ENCODE measurements at places on chromosomes 6 and 20.

DNA sequence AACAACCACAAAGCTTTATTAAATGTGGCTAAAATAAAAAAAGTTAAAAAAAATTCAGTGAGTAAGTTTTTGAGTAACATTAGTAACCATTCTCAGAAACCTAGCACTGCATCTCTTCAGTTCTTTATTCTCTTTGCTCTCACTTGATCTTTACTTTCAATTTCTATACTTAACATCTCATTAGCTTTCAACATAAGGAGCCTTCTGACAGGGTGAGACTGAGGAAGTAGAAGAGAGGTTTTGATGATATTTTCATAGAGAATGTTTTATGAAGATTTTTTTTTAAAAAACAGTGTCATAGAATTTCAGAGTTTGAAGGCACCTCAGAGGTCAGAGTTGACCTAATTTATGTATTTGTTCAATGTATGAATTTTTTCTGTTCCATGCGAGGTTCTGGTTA, 60.8 kb downstream of the FAM83B start:
- DNase-seq, result no peak

GRCh38 chr6:5020142-5020541, 16.3 kb upstream of the RPP40 start:
- DNase-seq, result no peak

DNA sequence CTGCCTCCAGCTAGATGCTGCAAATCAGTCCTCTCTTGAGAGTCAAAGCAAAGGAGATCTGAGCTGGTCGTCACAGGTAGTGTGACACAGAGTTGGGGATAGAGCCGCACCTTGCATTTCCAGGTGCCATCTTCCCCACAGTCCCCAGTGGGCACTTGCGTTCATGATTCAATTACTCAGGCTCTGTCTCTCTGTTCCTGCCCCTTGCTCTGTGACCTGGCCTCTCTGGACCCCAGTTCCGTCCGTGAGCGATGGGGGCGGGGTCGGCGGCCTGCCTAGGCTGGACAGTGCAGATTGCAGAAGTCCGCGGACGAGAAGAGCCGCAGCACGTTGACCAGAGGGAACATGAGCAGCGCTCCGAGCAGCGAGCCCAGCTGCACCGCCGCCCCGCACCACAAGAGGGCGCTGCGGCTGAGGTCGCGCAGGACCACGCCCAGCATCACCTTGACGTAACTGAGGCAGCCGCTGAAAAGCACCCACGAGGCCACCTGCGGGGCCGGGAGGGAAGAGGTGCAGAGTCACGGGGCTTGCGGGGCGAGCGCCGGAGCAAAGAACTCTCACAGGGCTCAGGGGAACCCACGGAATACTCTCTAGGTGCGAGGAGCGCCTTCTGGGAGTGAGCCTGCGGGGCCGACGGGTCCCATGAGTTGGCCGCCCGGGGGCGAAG, 7.4 kb downstream of the SLC52A3 start:
- DNase-seq, result peak; percentile 3

GRCh38 chr20:37932919-37933318, 30.0 kb downstream of the VSTM2L start:
- DNase-seq, result no peak

GRCh38 chr20:17610566-17611289, 40.9 kb downstream of the DSTN start:
- DNase-seq, result peak; percentile 56

DNA sequence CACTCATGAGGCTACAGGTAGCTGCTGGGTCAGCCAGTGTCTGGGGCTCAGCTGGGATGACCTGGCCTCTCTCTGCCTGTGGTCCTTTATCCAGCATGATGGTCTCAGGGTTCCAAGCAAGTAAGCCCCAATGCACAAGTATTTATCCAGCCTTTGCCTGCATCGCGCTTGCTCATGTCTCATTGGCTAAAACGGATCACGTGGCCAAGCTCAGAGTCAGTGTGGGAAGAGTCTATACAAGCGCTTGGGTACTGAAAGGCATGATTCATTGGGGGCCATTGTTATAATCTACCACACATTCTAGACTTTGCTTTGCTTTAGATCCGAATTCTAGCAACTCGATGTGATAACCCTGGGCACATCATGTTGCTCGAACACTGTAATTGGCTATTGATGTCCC, 48.3 kb downstream of the PPP1R16B start:
- DNase-seq, result no peak

DNA sequence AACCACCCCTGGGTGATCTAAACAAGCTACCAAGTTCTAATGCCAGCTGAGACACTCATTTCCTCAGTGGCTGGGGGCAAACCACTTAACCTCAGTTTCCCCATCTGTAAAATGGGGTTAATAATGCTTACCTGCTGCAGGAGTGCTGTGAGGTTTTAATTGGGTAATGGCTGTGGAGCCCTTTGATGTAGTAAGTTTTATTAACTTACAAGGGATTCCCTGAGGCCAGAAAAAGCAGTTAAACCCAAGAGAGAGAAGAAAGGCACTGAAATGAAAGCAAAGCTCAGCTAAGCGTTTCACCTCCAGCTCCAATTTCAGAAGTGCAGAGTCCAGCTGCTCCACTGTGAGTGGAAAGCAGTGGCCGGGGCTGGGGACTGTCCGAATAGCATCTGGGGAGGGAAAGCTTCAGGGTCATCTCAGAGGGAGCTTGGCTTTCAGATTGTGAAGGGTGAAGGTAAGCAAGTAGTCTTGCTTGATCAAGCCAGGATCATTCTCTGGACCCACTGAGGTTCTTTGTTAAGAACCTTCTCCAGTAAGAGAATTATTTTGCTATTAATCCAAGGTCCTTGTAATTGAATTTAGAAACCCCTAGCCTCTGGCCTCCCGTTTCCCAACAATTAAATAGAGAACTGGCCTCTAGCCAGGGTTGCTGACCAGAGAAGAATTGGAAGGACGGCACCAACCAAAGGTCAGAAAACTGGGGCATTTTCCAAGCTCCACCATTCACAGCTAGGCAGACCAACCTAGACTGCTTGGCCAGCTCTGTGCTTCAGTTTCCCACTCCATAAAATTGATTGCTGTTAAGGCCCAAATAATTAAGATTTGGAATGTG, 20.9 kb upstream of the TCP11 start:
- no peak for DNase-seq

DNA sequence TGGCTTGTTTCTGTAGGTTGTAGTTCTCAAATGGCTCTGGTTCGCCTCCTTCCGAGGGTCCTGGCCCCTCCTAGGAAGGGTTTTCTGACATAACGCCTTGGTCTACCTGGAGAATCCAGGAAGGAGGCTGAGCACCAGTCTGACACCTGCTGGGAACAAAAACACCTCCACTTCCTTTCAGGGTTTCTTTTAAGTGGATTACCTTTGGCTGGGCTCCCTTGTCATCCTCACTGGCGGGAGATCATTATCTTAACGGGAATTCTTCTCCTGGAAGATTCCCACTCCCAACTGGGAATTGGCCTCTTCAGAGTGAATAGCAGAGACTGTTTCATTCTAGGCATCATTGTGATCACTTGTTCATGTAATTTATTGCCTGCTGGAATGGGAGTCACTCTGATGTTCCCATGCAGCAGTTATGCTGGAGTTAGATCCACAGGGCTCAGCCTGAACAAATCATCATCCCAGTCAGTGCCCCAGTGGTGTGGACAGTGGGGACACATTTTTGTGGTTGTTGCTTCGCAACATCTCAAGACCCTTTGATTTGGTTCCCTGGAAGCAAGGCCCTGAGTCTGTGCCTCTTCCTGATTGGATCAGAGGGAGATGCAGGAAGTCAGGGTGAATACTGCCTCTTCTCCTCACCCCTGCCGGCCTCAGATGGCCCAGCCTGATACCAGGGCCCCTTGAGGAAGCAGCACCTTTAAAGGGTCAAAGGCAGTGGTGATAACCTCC, 49.1 kb downstream of the LYRM2 start:
- no peak for DNase-seq

DNA sequence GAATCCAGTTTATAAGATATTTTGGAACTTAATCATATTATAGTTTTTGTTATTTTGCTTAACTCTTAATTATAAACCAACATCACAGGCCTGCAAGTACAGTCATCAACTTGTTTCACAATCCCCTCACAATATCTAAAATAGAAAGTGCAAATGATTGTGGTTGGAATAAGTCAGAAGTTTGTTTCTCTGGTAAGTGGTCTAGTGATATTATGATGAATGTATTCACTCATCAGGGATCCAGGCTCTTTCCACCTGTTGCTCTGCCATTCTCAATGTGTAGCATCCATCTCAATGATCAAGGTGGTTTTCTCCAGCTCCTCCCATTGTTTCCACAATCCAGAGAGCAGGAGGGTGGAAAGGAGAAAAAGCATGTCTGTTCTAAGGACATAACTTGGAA, 54.2 kb downstream of the OPN5 start:
- no peak for DNase-seq

GRCh38 chr6:90894285-90895130, 307.6 kb upstream of the MAP3K7 start:
- no peak for DNase-seq

DNA sequence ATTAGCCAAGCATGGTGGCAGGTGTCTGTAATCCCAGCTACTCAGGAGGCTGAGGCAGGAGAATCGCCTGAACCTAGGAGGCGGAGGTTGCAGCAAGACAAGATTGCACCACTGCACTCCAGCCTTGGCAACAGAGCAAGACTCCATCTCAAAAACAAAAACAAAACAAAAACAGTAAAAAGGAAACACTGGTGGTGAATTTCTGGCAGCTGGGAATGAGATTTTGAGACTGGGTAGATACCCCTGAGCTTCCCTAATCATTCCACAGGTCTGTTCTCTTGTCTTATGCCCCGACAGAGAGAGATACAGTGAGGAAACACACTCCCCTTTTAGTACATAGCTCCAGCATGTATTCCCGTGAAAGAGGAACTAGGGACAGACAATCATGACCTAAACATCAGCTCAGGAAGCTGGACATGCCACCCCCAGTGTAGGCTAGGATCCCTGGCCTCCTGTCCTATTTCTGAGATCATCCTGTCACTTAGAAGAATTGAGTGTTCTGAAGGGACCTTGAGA, 9.6 kb downstream of the MAN1A1 start:
- DNase-seq, result no peak

DNA sequence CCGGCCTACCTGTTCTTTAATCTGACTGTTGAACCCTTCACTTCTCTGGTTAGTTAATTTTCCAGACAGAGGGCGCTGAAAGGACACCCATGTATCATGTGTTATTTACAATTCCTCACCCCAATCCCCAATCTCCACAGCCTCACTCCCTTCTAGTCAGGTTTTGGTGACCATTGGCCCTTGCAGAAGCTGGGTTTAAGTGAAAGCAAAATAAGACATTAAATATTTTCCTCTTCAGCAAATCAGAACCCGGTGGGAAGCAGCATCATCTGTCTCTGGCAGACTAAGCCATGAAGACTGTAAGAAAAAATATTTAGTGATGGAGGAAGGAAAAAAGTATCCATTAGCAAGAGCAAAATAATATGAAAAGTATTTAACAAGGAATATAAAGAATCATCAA, 9.4 kb upstream of the HLA-DQA1 start:
- DNase-seq, result no peak

GRCh38 chr6:44297063-44298038, 15.8 kb downstream of the AARS2 start:
- DNase-seq, result peak; percentile 22

DNA sequence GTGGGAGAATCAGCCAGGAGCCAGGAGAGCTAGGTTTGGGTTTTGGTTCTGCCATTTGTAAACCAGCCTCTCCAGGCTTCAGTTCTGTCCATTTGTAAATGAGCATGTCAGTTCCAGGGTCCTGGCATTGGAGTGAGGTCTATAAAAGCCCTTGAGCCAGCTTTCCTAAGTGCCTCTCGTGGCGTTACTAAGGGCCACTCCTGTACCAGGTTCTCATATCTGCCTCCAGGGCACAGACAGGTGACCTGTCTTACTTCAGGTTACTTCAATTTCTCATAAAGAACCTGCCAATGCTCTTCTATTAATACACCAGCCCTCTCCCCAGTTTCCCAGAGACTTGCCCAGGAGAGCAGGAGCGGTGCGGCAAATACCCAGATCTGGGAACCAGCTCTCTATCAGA, 101.9 kb downstream of the VEGFA start:
- no peak for DNase-seq

GRCh38 chr20:23201658-23202057, 115.5 kb upstream of the CD93 start:
- no peak for DNase-seq

All from activated naive CD4-positive, alpha-beta T cell (primary cell).